DMS153 (cell line): ENCODE measurements at places on chromosomes 6 and 20.

- no peak for DNase-seq
Measured at GRCh38 chr6:90263633-90264032, 33.0 kb downstream of the BACH2 start.

GRCh38 chr6:19142275-19142674 is 694.9 kb upstream of the ID4 start:
- no peak for DNase-seq

DNA sequence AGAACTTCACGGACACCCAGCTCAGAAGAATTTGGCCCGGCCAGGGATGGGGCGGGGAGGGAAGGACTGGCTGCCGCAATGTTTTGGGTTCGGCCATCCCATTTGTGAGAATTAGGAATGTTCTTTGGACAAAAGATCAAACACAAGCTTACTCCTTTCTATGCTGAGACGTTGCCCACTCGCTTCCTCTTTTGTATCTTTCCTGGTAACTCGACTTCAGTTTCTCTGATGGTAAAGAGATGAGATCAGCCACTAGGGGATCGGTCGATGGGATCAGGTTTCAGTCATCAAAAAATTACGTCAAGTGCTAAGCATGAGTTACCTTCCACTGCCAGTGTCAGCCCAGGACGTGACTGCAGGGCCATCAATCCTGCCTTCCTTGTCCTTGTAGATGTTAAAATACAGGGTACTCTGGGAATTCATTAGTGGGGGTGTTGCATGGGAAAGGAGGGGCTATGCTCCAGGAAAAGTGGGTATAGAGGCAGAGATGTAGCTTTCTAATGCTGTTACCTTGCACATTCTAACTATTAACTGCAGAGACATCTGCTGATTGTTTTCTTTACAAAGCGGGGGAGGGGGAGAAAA is 190.2 kb downstream of the TSHZ2 start:
- peak; percentile 85 for DNase-seq

DNA sequence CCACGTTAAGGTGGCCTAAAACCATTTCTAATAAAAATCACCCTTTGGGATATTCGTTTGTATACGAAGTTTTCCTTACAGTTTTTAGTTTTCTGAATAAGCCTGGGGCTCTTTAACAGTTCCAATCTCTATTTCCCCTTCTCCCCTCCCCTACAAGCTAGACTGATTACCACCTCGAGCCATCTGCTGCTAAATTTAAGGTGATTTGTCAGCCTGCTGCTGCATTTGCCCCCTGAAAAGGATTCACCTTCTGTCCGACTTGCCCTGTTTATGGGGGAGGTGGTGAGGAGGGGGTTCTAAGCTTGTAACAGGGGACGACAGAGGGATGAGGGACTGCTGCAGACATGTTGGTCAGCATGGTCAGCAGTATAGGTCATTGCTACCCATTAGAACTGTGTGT is 146.3 kb downstream of the JARID2 start:
- no peak for DNase-seq
